ENCODE measurements at places on chromosomes 5 and 9. TPM values are rescaled to one million over a fixed set of nuclear protein-coding genes. Genes with fewer than 3 reads are reported as not detected.

UNC5A gene
- not detected for total RNA-seq

- peaks cover 63% of the 10 kb centered on the region for H3K36me3 ChIP-seq
- H3K27me3 ChIP-seq, result no peaks in the 10 kb centered on the region
- no peak overlapping the region for H3K4me3 ChIP-seq
- no peak overlapping the region for H3K27ac ChIP-seq
- peaks cover 12% of the 10 kb centered on the region for H3K4me1 ChIP-seq
These were observed 3.6 kb downstream of the PSMB7 start for GRCh38 chr9:124411514-124412227.

DNA sequence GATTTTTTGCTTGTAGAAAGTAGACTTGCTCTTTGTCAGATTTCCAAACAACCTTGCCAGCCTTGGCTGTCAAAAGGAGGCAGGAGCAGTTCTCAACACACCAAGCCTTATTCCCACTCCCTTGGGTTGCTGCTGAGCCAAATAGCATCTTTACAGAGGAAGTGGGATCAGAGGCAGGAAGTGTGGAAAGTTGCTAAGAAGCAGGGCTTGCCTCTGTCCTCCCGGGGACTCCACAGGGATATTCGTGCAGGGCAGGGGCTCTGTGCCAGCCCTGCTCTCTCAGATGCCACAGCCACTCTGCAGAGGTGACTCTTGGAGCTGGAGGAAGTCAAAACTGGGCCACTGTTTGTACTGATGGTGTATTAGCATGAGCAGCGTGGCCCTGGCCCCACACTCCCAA, 24.3 kb downstream of the PTPDC1 start:
- H3K27me3 ChIP-seq, result no peaks in the 10 kb centered on the region
- H3K27ac ChIP-seq, result no peak overlapping the region
- no peak overlapping the region for H3K4me3 ChIP-seq
- no peaks in the 10 kb centered on the region for H3K36me3 ChIP-seq

C1QTNF3 gene
- total RNA-seq, result 10.5 TPM

DNA sequence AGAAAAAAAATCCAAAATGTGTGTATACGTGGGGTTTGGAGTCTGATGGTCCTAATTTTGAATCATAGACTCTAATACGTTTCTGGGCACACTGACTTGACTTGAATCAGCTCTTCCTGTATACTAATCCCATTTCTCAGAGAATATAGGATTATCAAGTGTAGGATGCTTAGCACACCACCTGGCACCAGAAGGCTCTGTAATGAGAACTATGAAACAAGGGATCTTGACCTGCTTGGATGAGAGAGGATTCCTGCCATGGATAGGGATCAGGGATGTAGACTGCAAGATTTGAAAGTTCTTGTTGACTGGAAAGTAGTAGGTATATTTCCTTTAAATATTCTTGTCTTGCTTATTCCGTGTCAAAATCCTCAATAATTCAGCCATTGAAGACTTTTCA, 7.8 kb downstream of the HSPA4 start:
- no peaks in the 10 kb centered on the region for H3K27me3 ChIP-seq
- no peak overlapping the region for H3K27ac ChIP-seq
- H3K36me3 ChIP-seq, result no peaks in the 10 kb centered on the region
- DNase-seq, result no peak
- H3K4me1 ChIP-seq, result peaks cover 10% of the 10 kb centered on the region
- no peak overlapping the region for H3K4me3 ChIP-seq

DNA sequence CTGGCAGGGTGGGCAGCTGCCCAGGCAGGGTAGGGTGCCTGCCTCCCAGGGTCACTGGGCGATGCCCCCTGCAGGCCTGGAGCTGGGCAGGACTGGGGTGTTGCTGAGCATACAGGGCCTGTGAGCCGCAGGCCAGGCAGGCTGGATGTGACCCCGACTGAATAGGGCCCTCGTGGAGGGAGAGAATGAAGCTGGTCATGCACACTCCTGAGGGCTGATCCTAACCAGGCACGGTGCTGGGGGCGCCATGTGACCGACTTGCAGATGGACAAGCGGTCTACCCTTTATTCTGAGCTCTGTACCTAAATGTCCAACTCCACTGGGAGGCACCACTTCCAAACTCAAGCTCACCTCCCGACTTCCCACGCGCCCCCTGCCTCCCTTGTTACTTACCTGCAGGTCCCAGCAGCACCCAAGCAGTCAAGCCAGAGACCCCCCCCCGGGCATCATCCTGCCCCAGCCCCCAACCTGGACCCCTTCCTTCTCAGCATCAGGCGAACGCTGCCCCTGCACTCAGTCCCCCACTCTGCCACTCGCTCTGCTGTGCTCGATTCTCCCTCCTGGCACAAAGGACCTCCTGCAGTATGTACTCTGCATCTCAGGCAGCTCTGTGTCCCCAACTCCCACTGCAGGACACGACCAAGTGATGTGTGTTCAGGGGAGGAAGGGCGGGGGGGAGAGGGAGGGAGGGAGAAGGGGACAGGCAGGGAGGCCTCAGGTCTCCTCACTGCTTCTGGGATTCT, 76.8 kb upstream of the PHYKPL start:
- no peaks in the 10 kb centered on the region for H3K27me3 ChIP-seq
- no peaks in the 10 kb centered on the region for H3K36me3 ChIP-seq
- no peaks in the 10 kb centered on the region for H3K4me1 ChIP-seq
- H3K4me3 ChIP-seq, result no peak overlapping the region

CPLANE1 gene
- total RNA-seq, result 24.7 TPM

GMCL2 gene
- total RNA-seq, result not detected

DNA sequence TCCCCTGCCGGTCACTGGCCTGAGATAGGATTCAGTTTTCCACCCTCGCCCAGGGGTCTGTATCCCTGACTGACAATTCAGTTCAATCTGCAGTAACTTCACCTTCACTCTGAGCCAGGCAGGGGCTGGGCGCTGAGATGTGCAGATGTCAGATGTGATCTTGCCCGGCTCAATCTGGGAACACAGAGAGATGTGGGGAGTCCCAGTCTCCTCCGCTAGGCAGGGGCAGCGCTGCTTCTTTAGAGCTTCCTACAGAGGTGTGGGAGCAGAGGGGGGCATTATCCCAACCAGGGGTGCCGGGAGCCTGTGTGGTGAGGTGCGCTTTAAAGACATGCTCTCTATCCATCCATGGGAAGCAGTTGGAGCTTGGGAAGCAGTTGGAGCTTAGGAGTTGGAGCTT, 14.6 kb downstream of the TMOD1 start:
- H3K27ac ChIP-seq, result no peak overlapping the region
- no peak for DNase-seq
- H3K27me3 ChIP-seq, result no peaks in the 10 kb centered on the region
- no peak overlapping the region for H3K4me3 ChIP-seq
- no peaks in the 10 kb centered on the region for H3K36me3 ChIP-seq
- H3K4me1 ChIP-seq, result no peaks in the 10 kb centered on the region

DNA sequence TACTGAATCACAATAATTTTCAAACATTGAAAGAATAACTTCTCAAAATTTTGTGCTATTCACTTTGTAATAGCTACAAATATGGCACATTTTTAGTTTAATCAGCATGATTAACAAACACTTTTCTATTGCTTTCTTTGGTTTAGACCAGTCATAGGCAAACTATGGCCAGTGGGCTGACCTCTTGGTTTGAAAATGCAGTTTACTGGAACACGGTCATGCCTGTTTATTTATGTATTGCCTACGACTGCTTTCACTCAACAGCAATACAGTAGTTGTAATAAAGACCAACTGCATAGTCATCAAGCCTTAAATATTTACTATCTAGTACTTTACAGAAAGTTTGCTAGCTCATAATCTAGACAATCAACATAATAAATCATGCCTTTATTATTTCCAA, 810.8 kb downstream of the TLE1 start:
- no peak overlapping the region for H3K4me3 ChIP-seq
- no peak for DNase-seq
- no peaks in the 10 kb centered on the region for H3K27me3 ChIP-seq
- no peaks in the 10 kb centered on the region for H3K4me1 ChIP-seq
- H3K27ac ChIP-seq, result no peak overlapping the region

All from natural killer cell (primary cell).